ENCODE measurements at places on chromosomes 2 and 18. TPM values are rescaled to one million over a fixed set of nuclear protein-coding genes. Genes with fewer than 3 reads are reported as not detected.

Gene CAPN14
- total RNA-seq = not detected

Gene MREG
- total RNA-seq = 6.4 TPM

Gene TANC1
- 35.1 TPM for total RNA-seq

- DNase-seq = peak; percentile 77
These were observed 20.7 kb upstream of the MREG start for GRCh38 chr2:216034065-216034464.

- no peak for DNase-seq
These were observed 48.2 kb downstream of the HAUS1 start for GRCh38 chr18:46152436-46152807.

DNA sequence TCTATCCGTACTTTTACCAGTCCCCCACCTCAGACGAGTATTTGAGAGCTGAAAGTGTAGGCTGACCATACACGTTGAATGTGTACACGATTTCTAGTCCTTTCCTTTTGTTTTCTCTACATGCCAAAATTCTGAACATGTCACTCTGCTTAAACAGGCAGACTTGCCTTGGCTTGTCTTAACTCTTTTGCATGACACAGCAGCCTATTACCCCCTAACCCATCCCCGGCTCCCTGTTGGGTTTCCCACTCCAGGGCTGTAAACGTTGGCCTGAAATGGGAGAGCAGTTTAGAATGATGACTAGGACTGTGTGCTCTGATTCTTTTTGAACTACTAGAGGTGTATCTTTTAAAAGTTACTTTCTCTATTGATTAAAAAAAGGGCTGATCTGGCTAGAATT lies 19.1 kb downstream of the MTCL1 start:
- no peak for DNase-seq
